ENCODE measurements at places on chromosomes 3 and 15.

DNA sequence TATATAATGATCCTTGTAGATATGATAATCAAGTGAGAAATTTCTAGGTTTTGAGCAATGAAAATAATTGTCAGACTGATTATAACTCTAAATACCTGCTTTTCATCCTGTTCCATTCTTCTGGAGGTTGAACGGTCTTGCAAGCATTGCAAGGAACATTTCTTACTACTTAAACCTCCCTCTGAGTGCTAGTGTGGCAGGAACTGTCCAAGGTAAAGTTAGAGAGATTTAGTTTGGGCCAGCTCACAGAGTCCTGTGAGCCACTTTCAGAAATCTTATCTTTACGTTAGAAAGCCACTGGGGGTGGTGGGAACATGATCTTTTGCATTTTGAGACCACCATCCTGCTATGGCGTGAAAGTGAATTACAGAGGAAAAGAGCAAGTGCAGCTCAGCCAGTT is 121.1 kb upstream of the NPHP3 start:
- H3K4me3 ChIP-seq: no peak overlapping the region
- no peak for DNase-seq
- no peaks in the 10 kb centered on the region for H3K36me3 ChIP-seq
- peaks cover 6% of the 10 kb centered on the region for H3K27me3 ChIP-seq

DNA sequence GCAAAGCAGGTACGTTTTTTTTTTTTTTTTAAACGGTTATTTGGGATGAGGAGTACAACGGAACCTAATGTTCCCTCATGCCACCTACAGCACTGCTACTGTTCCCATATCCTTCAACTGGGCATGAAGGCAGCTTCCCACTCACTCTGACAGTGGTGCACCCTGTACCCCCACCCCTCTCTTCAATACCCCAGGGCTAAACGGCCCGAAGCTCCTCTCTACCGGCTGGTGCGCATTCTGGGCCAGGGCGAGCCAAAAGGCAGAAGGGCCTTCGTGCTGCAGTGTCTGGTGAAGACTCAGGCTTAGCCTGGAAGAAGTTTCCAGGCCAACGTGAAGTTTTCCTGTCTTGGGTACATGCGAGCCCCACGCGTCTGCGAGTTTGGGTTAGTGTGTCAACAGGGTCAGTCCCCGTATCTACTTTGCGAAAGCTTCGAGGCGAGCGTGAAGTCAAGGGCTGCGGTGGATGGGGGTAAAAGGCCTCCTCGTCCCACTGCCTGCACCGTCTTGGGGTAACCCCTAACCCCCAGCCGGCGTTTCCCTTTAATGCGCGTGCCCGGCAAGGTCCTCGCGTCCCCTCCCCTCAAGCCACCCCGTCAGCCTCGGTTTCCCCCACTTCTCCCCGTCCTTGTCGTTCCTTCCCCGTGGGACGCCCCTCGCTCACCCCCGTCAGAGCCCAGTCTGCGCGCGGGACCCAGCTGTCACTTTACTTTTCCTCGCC is 765 bp upstream of the UBE2E2 start:
- no peak for DNase-seq
- H3K27ac ChIP-seq: no peak overlapping the region
- peaks cover 18% of the 10 kb centered on the region for H3K27me3 ChIP-seq
- peaks cover 22% of the 10 kb centered on the region for H3K4me1 ChIP-seq
- no peaks in the 10 kb centered on the region for H3K36me3 ChIP-seq

GRCh38 chr15:86506401-86506800 is 426.7 kb downstream of the AGBL1 start:
- H3K4me3 ChIP-seq: no peak overlapping the region
- no peaks in the 10 kb centered on the region for H3K36me3 ChIP-seq
- peaks cover 7% of the 10 kb centered on the region for H3K27me3 ChIP-seq
- H3K4me1 ChIP-seq: no peaks in the 10 kb centered on the region

DNA sequence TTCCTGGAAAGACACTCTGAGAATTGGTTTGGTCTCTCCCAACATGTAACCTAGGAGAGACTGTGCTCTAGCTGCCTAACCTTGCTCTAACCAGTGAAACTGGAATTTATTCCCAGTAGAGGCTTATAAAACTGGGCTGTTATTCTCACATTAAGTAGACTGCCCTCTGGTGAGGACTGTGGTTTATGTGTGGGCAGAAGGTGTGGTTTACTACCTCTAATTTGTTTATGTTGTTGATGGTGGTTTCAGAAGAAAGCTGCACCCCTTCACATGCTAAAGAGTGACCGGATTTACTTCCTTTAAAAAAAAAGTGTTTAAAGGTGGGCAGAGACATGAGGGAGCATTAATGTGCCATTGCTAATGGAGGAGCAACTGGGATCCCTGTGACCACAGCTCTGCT is 273.2 kb downstream of the MECOM start:
- no peak for DNase-seq
- H3K27me3 ChIP-seq: peaks cover 24% of the 10 kb centered on the region
- H3K4me3 ChIP-seq: no peak overlapping the region
- H3K36me3 ChIP-seq: no peaks in the 10 kb centered on the region
- H3K4me1 ChIP-seq: no peaks in the 10 kb centered on the region

- peaks cover 34% of the 10 kb centered on the region for H3K4me1 ChIP-seq
- H3K4me3 ChIP-seq: peak within 1 kb of the TSS; percentile 86
- peaks cover 38% of the 10 kb centered on the region for H3K27me3 ChIP-seq
- H3K36me3 ChIP-seq: no peaks in the 10 kb centered on the region
- DNase-seq: peak; percentile 27
Measured at GRCh38 chr3:32817558-32818228, at the start of gene TRIM71. Gene TRIM71 (plus strand): TSS chr3:32817997. CDS start chr3:32818081, 84 bp downstream.

DNA sequence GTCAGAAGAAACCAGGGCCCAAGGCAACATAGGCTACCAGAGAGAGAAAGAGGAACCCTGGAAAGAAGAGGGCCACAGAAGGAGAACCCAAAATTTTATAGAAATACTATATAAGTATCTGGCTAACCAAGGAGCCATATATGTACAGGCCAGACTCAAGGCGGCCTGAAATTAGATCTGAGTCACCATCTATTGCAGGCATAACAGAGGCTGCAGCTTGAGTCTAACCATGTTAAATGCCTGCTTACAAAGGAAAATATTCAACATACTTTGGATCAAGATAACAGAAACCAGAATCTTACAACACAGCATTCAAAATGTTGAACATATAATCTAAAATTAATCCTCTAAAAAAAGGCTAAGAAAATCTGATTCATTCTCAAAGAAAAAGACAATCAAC is 23.1 kb downstream of the IGSF11 start:
- no peak for DNase-seq
- no peak overlapping the region for H3K4me3 ChIP-seq
- H3K27ac ChIP-seq: no peak overlapping the region
- peaks cover 11% of the 10 kb centered on the region for H3K4me1 ChIP-seq
- peaks cover 5% of the 10 kb centered on the region for H3K36me3 ChIP-seq

DNA sequence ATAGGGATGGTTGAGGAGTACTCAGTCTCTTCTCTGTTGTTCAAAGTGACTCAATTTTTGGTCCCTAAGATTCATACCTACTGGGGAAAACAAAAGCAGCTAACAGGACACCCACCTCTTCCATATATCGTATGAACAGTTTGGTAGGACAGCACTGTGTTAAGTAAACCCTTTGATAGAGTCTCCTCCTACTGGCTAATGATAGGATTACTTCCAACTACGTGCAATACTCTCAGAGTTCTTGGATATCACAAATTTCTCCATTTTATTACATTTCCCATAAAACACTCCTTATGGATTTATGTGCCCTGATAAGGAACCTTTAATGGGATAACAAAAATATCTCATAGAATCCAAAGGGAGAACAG is 200.2 kb upstream of the GOLGA6L4 start:
- H3K36me3 ChIP-seq: no peaks in the 10 kb centered on the region
- no peak for DNase-seq
- no peak overlapping the region for H3K4me3 ChIP-seq
- no peaks in the 10 kb centered on the region for H3K4me1 ChIP-seq

- H3K27ac ChIP-seq: no peak overlapping the region
- H3K4me1 ChIP-seq: no peaks in the 10 kb centered on the region
- H3K36me3 ChIP-seq: no peaks in the 10 kb centered on the region
- H3K27me3 ChIP-seq: no peaks in the 10 kb centered on the region
- no peak for DNase-seq
Measured at GRCh38 chr3:181613813-181614212, 97.9 kb upstream of the SOX2 start.

DNA sequence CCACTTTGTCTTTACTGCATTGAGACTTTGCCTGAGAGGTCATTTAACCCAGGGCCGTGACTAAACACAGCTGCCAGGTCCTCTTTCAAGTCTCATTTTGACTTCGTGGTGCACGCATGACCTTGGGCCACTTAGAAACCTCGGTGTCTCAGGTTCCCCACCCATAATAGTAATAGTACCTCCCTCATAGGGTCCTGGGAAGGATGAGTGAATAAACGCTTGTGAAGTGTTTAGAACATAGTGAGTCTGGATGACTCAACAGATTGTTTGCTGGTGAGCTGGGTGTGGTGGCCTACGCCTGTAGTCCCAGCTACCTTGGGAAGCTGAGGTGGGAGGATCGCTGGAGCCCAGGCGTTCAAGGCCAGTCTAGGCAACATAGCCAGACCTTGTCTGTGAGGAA is 56.3 kb downstream of the BDH1 start:
- H3K4me3 ChIP-seq: no peak overlapping the region
- H3K27ac ChIP-seq: no peak overlapping the region
- H3K36me3 ChIP-seq: no peaks in the 10 kb centered on the region
- H3K27me3 ChIP-seq: peaks cover under 1% of the 10 kb centered on the region
- no peak for DNase-seq

GRCh38 chr3:20215636-20216035 is 29.6 kb upstream of the SGO1 start:
- no peaks in the 10 kb centered on the region for H3K4me1 ChIP-seq
- no peak for DNase-seq
- no peaks in the 10 kb centered on the region for H3K27me3 ChIP-seq
- no peaks in the 10 kb centered on the region for H3K36me3 ChIP-seq
- no peak overlapping the region for H3K27ac ChIP-seq

GRCh38 chr3:141106842-141107241 is 55.7 kb downstream of the SPSB4 start:
- no peaks in the 10 kb centered on the region for H3K4me1 ChIP-seq
- no peaks in the 10 kb centered on the region for H3K27me3 ChIP-seq
- no peak for DNase-seq
- H3K4me3 ChIP-seq: no peak overlapping the region

GRCh38 chr15:47485419-47485818 is 231.9 kb upstream of the SEMA6D start:
- H3K4me3 ChIP-seq: no peak overlapping the region
- H3K27me3 ChIP-seq: no peaks in the 10 kb centered on the region
- H3K36me3 ChIP-seq: no peaks in the 10 kb centered on the region
- no peaks in the 10 kb centered on the region for H3K4me1 ChIP-seq
- DNase-seq: no peak

DNA sequence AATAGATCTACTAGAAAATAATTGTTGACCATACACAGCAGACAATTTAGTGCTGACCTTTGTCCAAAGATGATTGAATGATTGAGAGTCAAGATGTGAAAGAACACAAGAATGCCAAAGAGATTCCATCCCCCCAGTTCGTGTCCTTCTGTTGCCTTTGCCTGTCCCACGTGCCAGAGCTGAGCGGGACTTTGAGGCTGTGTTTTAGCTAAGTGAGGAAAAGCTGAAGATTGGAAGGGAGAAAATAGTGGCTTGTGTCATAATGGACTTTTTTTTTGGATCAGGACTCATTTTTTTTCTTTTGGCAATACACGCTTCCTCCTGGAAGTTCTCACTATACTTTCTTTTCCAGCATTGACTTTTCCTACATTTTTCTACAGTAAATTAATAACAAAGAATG is 206.6 kb upstream of the MDFIC2 start:
- no peak overlapping the region for H3K27ac ChIP-seq
- H3K27me3 ChIP-seq: peaks cover 20% of the 10 kb centered on the region
- no peak for DNase-seq
- no peaks in the 10 kb centered on the region for H3K4me1 ChIP-seq

DNA sequence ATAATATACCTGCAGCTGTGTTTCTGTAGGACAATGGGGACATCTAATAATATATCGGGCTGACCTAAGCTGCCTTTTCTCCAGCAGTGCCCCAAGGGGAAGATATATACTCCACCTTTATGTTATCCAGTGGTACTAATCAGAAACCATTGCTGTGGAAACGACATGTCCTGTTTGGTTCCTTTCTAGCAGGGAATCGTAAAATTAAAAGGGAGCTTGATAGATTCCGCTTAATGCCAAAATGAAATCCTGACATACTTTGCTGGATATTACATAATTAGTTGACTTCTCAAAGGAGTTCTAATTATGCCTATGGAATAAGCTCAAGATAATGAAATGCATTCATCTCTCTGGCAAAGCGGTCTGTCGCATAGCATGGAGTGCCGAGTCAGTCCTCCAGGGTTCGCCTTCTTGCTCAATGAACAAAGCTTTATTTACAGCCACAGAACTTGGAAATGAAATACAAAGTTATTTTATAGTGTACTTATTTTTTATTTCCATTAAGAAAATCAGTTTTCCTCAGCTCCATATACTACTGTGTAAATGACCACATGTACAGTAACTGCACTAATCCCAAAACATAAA is 262.8 kb downstream of the LRTM1 start:
- DNase-seq: no peak
- H3K4me1 ChIP-seq: no peaks in the 10 kb centered on the region
- H3K27ac ChIP-seq: no peak overlapping the region
- H3K36me3 ChIP-seq: no peaks in the 10 kb centered on the region
- no peaks in the 10 kb centered on the region for H3K27me3 ChIP-seq

DNA sequence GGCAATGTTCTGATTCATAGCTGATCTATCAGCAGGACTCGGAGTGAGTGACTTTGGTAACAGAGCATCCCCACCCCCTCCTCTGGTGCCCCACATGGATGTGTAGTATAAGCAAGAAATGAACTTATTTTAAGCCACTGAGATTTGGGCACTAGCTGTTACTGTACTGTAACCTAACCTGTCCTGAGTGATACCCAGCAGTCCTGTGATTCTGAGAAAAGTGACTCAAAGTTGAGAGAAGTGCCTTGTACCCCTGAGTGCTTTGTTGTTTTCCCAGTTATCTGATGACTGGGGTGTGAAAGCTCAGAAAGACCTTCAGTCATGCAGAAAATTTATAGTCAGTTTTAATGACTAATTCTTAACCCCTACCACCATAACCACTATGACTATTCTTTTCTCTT is 439.9 kb upstream of the RBMS3 start:
- peaks cover 38% of the 10 kb centered on the region for H3K27me3 ChIP-seq
- peaks cover 3% of the 10 kb centered on the region for H3K36me3 ChIP-seq
- H3K4me3 ChIP-seq: peak overlapping the region; percentile 67
- DNase-seq: peak; percentile 67
- peaks cover 33% of the 10 kb centered on the region for H3K4me1 ChIP-seq

GRCh38 chr3:138862924-138863775 is 28.4 kb upstream of the PIK3CB start:
- DNase-seq: peak; percentile 7
- peaks cover 13% of the 10 kb centered on the region for H3K4me1 ChIP-seq
- no peak overlapping the region for H3K27ac ChIP-seq
- H3K4me3 ChIP-seq: no peak overlapping the region

- DNase-seq: no peak
- no peak overlapping the region for H3K4me3 ChIP-seq
- H3K27me3 ChIP-seq: peaks cover 7% of the 10 kb centered on the region
- no peaks in the 10 kb centered on the region for H3K36me3 ChIP-seq
Measured at GRCh38 chr3:66796343-66796742, 201.8 kb upstream of the KBTBD8 start.
